ENCODE measurements at places on chromosomes 2 and 18.

GRCh38 chr2:151928380-151928779 is 100.2 kb upstream of the ARL5A start:
- no peak for DNase-seq

DNA sequence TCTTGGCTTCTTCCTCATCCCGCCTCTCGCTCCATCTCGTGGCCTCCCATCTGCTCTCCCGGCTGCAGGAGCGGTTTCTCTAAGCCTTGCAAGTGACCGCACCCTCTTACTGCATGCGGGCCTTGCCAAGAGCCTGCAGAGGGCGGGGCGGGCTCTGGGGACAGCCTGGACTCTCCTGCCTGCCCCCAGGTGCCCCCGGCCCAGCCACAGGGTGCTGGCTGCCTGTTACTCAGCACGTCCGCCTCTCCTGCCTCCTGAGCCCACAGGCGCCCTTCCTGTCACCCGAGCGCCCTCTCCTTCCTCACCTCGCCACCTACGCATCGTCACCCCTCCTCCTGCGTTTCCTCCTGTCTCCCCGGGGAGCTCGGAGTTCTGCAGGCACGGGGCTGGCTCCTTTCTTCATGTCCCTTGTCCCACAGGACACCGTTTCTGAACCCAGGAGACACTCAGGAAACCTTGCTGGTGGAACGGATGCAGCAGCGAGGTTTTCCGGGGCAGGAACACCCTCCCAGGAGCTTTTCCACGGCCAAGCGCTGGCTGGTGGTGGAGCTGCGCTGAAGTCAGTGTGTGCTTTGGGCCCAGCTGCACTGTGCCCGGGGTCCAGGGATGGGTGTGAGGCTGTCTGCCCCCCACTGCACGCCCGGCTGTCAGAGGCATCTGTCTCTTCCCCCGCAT is 28.5 kb downstream of the HPCAL1 start:
- no peak for DNase-seq

DNA sequence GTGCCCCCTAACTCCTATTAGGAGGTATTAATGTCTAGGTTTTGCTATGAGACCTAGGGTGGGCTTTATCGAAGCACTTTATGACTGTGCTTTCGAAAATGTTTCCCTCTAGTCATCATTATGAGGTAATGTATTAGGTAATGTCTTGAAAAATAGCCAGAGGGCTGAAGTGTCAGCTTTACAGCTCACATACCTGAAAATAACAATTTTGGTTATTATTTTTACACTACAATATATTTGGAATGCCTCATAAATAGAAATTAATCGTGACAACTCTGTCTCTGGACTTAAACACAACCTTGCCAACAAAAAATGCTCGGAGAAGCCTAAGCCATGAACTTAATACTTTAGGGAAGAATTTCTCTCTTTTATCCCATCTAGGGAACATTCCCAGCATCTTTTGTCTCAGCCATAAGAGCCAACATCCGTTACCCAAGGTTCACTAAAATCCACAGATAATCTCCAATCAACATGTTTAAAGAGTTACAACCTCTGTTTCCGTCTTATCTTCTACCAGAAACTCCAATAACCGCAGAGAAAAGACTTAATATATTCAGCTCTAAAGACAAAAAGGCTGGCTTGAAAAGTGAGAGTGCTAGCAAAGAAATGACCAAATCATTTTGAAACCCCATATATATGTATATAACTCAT is 130.9 kb upstream of the RND3 start:
- no peak for DNase-seq

GRCh38 chr2:15594291-15595256 is 2.9 kb downstream of the DDX1 start:
- DNase-seq: no peak

GRCh38 chr2:190959911-190960788 is 53.8 kb downstream of the STAT1 start:
- no peak for DNase-seq

DNA sequence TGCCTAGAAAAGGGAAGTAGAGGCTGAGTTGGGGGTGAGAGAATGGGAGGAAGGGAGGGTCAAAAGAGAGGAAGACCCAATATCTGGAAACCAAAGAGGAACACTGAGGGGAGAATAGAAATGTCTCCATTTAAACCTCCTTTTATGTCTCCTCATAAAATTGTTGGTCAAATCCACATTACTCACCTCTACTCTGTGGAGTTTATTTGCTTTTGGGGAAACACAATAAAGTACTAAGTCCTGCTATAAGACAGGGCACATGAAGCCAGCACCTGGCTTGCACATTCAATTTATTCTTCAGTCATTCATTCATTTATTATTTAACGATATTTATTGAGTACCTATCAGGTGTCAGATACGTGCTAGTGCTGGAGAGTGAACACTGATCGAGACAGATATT is 60.3 kb upstream of the NFE2L2 start:
- no peak for DNase-seq

DNA sequence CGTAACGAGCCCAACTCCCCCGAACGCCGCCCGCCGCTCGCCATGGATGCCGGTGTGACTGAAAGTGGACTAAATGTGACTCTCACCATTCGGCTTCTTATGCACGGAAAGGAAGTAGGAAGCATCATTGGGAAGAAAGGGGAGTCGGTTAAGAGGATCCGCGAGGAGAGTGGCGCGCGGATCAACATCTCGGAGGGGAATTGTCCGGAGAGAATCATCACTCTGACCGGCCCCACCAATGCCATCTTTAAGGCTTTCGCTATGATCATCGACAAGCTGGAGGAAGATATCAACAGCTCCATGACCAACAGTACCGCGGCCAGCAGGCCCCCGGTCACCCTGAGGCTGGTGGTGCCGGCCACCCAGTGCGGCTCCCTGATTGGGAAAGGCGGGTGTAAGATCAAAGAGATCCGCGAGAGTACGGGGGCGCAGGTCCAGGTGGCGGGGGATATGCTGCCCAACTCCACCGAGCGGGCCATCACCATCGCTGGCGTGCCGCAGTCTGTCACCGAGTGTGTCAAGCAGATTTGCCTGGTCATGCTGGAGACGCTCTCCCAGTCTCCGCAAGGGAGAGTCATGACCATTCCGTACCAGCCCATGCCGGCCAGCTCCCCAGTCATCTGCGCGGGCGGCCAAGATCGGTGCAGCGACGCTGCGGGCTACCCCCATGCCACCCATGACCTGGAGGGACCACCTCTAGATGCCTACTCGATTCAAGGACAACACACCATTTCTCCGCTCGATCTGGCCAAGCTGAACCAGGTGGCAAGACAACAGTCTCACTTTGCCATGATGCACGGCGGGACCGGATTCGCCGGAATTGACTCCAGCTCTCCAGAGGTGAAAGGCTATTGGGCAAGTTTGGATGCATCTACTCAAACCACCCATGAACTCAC is 673 bp downstream of the PCBP1 start:
- DNase-seq: peak; percentile 34

- DNase-seq: no peak
These were observed 4.9 kb upstream of the DUSP2 start for GRCh38 chr2:96150007-96150640.

- DNase-seq: no peak
These were observed 96.0 kb upstream of the ALKAL2 start for GRCh38 chr2:383888-384287.

- peak; percentile 15 for DNase-seq
These were observed 30.9 kb downstream of the LONRF2 start for GRCh38 chr2:100291152-100291970.

DNA sequence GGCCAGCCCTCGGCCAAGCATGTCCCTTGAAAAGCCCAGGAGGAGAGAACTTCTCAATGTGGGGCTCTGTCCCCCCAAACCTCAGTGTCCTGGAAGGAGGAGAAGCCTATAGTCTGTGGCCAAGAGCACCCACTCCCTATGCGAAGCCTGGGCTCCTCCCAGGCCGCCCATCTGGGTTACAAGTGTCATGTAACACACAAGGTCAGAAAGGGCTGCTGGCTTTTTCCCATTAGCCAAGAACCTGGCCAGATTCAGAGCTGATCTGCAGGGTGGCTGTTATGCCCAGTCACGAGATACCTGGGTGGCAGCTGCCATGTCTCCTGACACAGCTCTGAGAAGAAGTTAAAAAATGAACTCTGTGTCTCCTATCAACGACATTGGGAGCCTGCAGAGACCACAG is 170.7 kb downstream of the TNS1 start:
- no peak for DNase-seq

DNA sequence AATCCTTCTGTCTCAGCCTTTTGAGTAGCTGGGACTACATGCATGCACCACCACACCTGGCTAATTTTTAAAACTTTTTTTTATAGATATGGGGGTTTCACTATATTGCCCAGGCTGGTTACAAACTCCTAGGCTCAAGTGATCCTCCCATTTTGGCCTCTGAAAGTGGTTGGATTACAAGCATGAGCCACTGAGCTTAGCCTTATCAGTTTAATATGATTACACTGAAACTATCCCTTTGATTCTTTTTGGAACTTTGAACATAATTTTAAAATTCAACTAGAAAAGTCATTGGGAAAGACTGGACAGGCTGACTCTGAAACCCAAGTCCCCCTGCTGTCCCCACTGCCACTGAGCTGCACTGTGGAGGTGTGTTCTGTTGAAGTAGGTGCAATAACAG is 114.8 kb downstream of the ARL4C start:
- no peak for DNase-seq

DNA sequence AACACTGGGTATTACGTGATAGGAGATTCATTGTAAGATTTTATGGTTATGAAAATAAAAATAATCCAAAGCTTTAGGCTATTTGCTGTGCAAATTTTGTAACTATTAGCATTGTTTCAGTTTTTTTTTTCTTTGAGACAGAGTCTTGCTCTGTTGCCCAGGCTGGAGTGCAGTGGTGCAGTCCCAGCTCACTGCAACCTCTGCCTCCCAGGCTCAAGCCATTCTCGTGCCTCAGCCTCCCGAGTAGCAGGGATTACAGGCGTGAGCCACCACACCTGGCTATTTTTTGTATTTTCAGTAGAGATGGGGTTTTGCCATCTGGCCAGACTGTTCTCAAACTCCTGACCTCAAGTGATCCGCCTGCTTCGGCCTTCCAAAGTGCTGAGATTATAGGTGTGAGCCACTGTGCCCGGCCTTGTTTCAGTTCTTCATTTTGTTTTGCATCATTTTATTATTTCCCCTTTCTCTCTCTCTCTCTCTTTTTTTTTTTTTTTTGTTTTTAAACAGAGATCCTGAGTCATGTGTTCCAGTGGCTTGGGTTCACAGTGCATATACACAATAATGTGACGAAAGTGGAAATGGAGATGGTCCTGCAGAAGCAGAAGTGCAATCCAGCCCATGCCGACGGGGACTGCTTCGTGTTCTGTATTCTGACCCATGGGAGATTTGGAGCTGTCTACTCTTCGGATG is 25.8 kb downstream of the CASP10 start:
- DNase-seq: no peak
